Liver (tissue), 10 donors: ENCODE measurements at places on chromosomes 1 and 21.

DNA sequence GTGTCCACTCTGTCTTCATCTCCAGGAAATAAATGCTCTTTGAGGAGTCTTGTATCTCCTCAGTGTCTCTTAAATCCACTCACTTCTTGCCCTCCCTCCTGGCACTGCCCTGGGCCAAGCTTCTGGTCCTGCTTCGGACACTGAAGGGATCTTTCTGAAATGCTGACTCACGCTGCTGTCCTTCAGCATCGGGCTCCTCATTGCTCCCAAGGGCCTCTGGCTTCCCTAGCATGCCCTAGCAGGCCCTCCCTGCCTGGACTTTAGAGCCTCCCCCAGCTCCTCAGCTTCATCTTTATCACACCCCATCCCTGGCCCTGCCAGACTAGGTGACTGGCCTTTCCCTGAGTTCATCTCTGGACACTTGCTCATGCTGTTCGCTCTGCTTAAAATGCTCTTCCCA, 96.6 kb downstream of the FOXD2 start:
- no peak for DNase-seq

DNA sequence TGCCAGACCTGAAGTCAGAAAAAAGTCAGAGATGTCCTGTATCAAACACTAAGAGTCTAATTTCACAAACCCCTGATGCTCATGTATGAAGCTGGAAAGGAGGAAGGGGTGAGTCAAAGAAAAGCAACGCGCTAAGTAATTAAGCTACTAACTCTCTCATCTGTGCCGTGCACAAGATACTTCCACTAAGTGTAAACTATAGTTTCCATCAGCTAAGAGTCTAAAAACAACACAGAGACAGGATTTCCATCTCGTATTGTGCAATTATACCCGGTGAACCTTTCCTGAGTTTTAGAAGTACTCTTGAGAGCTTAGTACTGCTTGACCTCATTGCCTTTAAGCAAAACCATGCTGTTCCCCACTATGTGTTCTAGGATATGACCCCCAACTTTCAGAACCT, 19.0 kb downstream of the DNALI1 start:
- DNase-seq: no peak

GRCh38 chr1:22329148-22329515, 122.5 kb upstream of the ZBTB40 start:
- DNase-seq: no peak

GRCh38 chr1:178311164-178311563, 185.6 kb downstream of the CLEC20A start:
- no peak for DNase-seq

DNA sequence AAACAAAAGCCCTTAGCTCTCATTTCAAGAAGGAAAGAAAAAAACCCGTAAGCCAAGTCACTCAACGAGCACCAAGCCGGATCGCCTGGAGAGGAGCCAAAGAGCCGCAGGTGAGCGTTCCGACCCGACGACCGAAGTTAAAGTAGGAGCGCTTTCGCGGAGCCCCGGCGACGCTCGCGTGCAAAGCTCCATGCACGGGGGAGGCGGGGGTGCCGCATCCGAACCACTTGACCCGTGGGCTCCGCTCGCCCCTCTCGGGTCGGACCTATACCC, 382 bp downstream of the GPBP1L1 start:
- peak; percentile 73 for DNase-seq

DNA sequence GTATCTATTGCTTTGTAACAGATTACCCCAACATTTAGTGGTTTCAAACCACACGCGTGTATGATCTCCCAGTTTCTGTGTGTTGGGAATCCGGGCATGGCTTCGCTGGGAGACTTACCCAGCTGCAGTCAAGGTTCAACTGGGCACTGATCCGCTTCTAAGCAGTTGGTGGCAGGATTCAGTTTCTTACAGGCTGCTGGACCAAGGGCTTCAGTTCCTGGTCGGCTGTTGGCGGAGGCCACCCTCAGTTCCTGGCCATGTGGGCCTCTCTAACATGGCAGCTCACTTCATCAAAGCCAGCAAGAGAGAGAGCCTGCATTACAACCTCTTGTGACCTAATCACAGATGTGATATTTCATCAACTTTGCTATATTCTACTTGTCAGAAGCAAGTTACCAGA, 53.8 kb upstream of the NEK2 start:
- no peak for DNase-seq

DNA sequence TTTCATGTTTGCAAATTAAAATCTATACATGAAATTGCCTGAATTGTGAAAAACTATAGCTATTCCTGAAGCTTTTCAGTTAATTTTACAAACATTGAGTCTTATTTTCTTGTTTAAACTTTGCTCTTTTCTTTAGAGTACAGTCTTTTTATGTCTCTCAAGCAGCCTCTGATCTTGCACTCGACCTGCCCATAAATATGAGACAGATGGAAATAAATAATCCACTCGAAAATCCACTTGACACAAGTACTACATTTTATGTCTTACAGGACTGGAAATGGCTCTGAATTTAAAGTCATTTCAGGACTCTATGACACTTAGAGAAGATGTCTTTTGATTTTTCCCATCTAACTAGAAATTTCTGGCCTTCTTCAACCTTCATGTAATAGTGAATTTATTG, 283.8 kb downstream of the USP25 start:
- DNase-seq: no peak

- DNase-seq: no peak
Measured at GRCh38 chr1:31700468-31701090, 3.2 kb downstream of the COL16A1 start.

GRCh38 chr1:183780159-183780558, 24.8 kb upstream of the RGL1 start:
- no peak for DNase-seq

- DNase-seq: no peak
Measured at GRCh38 chr21:38741092-38741949, 64.4 kb upstream of the ETS2 start.

- no peak for DNase-seq
Measured at GRCh38 chr1:194194724-194195123, 1008.3 kb upstream of the B3GALT2 start.

DNA sequence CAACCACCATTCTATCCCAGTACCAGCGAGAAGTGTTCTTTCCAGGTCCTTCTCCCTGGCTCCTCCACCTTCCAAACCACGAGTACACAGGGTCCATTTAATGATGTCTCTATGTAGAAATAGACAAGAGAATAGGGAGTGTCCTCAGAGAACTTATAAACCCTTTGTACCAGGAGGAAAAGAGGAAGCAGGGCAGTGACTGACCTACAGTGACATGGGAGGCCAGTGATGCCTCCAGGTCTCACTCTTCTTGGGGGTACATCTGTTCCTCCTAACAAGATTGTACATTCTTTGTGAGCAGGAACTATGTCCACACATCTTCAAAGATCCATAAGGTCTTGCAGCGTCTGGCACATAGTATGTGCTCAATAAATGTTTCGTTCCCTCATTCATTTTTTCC, 18.7 kb upstream of the FMOD start:
- no peak for DNase-seq

- no peak for DNase-seq
Measured at GRCh38 chr21:25827513-25827912, 92.7 kb downstream of the GABPA start.

DNA sequence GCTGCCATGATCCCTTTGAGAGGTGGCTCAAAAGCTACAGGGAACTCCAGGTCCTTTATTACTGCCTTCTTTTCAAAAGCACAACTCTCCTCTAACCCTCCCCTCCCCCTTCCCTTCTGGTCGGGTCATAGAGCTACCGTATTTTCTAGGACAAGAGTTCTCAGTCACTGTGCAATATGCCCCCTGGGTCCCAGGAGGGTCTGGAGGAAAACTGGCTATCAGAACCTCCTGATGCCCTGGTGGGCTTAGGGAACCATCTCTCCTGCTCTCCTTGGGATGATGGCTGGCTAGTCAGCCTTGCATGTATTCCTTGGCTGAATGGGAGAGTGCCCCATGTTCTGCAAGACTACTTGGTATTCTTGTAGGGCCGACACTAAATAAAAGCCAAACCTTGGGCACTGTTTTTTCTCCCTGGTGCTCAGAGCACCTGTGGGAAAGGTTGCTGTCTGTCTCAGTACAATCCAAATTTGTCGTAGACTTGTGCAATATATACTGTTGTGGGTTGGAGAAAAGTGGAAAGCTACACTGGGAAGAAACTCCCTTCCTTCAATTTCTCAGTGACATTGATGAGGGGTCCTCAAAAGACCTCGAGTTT, 3.1 kb downstream of the BTG2 start:
- DNase-seq: peak; percentile 35

- no peak for DNase-seq
Measured at GRCh38 chr1:194419721-194420120, 1233.3 kb upstream of the B3GALT2 start.

DNA sequence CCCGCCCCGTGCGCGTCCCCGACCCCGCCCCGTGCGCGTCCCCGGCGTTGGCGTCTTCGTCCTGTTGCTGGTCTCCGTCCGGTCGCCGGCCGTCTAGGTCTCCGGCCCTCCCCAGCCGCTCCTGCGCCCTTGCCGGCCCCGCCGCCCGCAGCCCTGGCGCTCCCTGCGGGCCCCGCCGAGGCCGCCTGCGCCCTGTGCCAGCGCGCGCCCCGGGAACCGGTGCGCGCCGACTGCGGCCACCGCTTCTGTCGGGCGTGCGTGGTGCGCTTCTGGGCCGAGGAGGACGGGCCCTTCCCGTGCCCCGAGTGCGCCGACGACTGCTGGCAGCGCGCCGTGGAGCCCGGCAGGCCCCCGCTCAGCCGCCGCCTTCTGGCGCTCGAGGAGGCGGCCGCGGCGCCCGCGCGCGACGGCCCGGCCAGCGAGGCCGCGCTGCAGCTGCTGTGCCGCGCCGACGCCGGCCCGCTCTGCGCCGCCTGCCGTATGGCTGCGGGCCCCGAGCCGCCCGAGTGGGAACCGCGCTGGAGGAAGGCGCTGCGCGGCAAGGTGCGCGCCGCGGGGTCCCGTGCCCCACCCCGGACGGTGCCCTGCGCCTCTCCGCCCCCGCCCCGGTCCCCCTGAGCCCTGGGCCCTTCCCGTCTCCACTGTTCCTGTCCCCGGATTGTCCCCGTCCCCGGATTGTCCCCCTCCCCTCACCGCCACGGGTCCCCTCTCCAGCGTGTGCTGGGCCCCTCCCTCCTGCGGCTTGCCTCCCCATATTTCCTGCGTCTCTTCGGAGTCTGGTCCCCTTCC, at the start of gene RNF187:
TSS of gene RNF187 (plus strand) at position 47 of the 789 bp plus-strand sequence.
- DNase-seq: peak; percentile 97

- DNase-seq: no peak
Measured at GRCh38 chr1:65773391-65774123, 19.1 kb upstream of the PDE4B start.

- DNase-seq: peak; percentile 83
Measured at GRCh38 chr1:26417111-26417759, 6.6 kb downstream of the LIN28A start.

DNA sequence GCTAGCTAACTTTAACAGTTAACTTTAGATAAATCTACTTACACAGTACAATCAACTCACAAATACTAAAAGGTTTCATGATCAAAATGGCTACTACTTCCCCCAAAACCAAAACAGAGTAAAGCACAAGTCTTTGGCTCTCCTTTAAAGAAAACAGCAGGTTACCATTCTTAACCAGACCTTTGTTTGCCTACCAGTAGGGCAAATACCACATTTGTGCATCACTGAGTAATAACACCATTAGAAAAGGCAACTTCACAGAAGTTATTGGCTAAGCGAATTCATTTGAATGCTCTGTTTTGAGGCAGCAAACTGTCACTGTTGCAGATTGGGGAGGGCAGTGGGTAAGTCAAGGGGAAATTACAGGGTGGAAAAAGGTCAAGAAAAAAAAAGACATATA, 17.3 kb upstream of the SERPINC1 start:
- DNase-seq: no peak

- no peak for DNase-seq
Measured at GRCh38 chr1:181488866-181489265, 5.5 kb downstream of the CACNA1E start.

GRCh38 chr1:157770442-157771043, 6.4 kb downstream of the FCRL2 start:
- DNase-seq: no peak

- DNase-seq: no peak
Measured at GRCh38 chr1:220222939-220223338, 49.3 kb downstream of the RAB3GAP2 start.

DNA sequence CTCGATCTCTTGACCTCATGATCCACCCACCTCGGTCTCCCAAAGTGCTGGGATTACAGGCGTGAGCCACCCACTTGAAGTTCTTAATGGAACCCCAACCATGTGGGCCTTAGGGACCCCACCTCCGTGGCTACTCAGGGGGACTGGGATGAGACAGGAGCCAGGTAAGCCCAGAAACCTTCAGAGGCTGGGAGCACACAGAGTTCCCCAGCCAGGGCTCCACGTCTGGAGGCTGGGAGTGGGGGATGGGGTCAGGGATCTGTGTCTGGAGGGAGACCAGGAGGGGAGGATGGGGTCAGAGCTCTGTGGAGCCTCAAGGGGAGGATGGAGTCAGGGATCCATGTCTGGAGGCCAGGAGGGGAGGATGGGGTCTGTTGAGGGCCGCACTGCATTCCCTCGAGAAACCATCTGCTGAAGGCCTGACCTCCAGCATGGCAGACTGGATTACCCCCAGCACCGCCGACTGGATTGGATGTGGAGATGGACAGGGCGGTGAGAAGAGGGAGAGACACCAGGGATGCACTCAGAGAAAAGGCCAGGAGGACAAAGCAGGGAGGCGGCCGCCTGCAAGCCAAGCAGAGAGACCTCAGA, 2.1 kb upstream of the FTCD start:
- DNase-seq: peak; percentile 26

DNA sequence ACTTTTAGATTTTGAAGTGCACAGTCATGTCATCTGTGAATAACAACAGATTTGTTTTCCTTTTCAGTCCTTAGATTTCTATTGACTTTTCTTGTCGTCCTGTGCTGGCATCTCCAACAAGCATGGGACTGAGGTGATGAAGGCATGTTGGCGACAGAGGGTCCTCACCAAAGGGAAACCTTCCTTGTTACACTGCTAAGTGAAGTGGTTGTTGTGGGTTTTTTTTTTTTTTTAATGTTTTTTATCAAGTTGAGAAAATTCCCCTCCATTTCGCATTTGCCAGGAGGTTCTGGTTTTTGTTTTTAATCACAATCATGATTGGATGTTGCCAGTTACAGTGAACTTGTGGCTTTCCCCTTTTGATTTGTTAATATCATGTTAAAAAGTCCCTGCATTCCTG, 24.0 kb downstream of the AGPAT3 start:
- no peak for DNase-seq

DNA sequence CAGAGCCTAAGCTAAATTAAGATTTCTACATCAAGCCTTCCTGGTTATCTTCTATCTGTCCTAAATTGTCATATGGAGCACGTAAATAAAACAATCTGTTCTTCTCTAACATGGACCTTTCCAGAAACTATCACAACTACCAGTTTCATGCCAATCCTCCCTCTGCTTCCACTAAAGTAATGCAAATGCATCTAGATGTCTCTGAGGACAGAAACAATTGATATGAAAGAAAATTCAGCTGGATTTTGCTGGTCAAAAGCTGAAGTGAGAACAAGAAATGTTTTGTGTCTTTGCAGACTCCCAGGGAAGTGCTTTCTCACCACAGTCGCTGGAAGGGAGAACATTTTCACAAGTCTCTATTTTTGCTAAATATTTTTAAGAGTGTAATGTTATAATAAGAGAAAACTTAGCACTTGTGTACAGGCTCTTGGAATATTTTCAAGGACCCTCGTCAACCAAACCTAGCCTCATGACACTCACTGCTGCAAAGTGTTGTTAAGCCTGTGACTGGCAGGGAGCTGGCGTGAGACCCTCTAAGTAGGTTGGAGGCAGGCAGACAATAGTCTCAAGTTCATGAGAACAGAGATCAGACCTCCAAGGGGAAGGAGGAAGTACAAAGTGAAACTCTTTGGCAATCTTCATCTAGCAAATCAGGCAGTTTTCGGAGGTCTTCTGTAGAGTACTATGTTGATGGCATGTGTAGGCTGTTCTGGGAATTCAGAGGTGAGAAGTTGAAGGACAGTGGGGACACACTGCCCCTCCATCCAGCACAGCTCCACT, 38.8 kb downstream of the DNASE2B start:
- DNase-seq: no peak
